ENCODE measurements at places on chromosomes 4 and X.

DNA sequence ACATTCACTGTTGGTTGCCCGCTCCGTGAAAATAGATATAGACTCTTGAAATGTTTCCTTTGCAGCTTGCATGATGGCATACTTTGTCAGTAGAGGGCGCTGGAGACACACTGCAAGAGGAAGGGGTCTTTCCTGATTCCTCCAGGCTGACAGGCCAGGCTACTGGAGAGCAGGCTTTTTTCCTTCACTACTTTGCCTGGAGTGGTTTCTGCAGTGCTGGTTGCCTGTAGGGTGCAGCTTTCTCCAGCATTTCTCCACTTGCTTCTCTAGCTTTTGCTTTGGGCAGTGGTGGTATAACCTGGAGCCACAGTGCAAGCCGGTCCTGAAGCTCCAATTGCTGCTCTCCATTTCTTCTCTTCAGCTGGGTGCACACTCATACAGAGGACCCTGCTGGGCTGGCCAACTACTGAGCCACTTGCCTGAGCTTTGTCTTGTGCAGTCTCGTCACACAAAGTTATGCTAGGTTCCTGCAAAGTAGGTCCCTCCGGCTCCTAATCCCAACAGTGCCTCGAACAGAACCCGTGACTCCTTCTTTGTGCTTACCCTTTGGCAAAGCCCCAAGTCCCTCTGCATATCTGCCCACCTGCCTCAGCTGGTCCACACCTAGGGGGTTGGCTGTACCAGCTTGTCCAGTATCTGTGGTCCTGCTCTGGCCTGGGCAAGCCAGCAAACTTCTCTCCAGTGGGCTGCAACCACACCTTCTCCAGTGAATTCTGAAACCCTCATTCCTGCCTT lies 46.3 kb downstream of the RASSF6 start:
- DNase-seq: peak; percentile 70

- DNase-seq: no peak
Measured at GRCh38 chr4:61596606-61597340, 396.6 kb downstream of the ADGRL3 start.

DNA sequence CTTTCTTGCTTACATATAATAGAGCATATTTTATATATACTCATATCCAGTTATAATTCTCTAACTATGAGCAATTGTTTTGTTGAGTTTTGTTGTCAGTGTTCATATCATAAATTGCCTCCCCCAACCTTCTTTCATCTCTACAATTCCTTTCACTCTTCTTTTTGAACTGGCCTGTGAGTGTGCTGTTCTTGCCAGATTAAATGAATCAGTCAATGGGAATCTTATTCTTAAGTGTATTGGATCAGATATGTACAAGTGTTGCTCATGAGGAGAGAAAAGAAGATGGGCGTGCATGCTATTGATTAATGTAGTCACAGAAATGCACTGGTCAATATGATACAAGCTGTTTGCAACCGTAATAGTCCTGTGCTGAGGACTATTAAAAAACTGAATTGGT lies 728.1 kb upstream of the MAGEB2 start:
- no peak for DNase-seq

DNA sequence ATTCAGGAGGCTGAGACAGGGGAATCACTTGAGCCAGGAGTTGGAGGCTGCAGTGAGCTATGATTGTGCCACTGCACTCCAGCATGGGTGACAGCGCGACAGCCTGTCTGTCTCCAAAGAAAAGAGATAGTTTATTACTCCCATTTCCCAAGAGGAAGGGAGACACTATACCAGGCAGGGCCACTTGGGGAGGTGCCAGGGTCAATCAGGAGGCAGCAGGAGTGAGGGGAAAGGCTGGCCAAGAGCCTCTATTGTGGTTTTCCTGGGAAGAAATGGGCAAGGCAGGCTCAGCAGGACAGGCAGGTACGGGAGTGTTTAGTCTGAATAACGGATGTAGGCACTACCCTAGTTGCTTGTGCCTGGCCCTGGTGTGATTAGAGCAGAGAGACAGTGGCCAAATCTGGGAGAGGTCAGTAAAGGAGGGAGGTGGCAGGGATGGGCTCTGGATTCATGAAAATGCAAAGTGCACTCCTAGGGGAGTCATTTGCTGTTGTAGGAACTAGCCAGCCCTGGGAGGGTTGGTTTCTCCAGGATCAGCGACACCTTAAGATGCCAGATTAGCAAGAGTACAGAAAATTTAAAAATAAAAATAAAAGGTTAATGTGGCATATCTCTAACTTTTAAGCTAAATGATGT lies 20.2 kb upstream of the CDKN2AIP start:
- no peak for DNase-seq

GRCh38 chr4:123393721-123394120 lies 2.9 kb upstream of the SPRY1 start:
- no peak for DNase-seq

- no peak for DNase-seq
Measured at GRCh38 chr4:18020145-18020670, 1.3 kb downstream of the LCORL start.

All from HEK293T (cell line).